GM13976 (cell line): ENCODE measurements at places on chromosomes 2 and 18.

DNA sequence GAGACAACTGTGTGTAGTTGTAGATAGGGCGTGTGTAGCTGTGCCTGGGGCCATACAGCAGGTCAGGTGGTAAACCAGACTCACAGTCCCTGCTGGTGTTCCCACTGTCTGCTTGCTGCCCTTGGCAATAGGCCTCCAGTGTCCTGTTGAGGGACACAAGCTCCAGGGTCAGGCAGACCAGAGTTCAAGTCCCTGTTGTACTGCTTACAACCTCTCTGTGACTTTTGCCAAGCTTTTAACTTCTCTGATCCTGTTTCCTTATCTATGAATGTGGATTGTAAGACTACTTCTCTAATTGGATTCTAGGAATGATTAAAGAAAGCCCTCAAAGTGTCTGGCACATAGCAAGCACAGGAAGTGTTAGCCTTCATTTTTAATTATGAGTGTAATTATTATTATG is 68.6 kb downstream of the MERTK start:
- no peak for DNase-seq

DNA sequence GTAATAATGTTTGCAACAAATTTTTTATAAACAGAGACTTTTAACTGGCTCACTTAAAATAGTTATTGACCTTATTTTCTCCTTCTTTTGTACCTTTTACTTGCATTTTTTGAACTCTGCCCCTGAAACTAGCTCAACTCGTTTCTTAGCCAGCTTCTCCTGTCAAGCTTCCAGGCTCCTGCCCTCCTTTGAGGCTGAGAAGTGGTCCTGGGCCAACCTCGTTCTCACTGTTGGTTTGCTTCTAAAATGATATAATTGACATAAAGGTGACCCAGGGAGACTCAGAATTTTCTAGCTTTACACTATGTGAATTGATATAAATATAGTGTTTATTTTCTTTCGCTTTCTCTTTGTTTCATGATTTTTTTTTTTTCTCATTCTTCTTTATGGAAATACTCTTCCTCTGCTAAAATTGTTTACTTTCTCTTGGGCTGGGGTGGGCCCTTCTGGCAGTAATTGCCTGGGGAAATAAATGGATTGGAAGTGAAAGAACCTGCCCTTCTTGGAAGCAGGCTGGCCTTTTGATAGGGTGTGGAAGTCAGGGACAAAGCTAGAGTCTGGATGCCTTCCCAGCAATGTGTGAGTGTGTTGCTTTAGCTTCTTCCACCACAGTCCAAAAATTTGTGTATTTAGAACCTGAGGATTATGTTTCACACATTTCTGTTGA is 30.7 kb downstream of the GPD2 start:
- no peak for DNase-seq

- DNase-seq, result no peak
Measured at GRCh38 chr2:239024226-239024625, 176.3 kb downstream of the TWIST2 start.

GRCh38 chr2:4684921-4685320 is 981.5 kb downstream of the DCDC2C start:
- DNase-seq, result no peak

DNA sequence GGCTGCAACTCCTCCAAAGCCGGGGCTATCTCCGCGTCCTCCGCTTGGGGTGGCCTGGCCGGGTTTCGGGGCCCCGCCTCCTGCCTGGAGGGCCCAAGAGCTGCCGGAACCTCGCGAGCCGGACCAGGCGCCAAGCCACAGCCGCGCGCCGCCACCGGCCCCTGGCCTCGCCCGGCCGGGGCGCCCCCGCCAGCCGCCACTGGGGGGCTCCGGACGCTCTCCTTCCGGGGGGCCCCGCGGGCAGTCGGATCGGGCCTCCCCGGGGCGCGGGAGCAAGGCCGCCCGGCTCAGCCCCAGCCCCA is 17.4 kb upstream of the HAAO start:
- no peak for DNase-seq

DNA sequence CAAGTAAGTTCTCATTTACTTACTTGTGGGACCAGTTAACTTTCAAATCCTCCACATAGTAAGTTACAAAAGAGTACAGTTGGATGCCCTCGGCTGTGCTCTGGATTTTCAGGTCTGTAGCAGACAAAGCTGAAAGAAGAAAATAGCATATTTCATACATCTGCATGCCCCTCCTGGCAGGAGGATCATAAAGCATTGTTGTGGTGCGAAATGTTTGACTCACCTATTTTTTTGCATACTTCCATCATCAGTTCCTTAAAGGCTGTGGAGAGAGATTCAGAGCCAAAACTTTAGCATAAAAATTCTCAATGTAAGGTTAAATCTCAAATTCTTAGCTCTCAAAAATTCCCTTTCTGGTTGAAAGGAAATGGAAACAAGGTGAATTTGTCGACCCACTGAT is 70.8 kb upstream of the LPIN2 start:
- DNase-seq, result no peak

DNA sequence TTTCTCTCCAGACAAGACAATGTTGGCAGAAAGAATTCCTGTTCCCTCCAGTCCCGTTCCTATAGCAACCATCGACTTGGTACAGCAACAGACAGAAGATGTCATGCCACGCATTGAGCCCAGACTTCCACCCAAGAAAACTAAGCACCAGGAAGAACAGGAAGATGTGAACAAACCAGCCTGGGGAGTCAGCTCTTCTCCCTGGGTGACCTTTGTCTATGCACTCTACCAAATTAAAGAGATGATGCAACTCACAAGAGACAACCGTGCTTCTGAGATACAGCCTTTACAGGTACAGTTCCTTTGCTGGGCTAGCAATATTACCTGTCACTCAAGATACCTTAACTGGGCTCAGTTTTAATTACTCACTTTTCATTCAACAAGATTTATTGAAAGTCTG is 37.1 kb downstream of the NEMP2 start:
- no peak for DNase-seq

- peak; percentile 16 for DNase-seq
Measured at GRCh38 chr2:108908713-108909070, 80.3 kb downstream of the EDAR start.

- DNase-seq, result peak; percentile 48
Measured at GRCh38 chr2:26847655-26848335, at the start of gene DPYSL5. Gene DPYSL5 (plus strand): TSS chr2:26848132. CDS start chr2:26898500, 50,368 bp downstream.

GRCh38 chr18:78972930-78973331 is 6.7 kb upstream of the SALL3 start:
- no peak for DNase-seq

GRCh38 chr2:96142217-96143113 is 2.8 kb downstream of the DUSP2 start:
- DNase-seq, result peak; percentile 71

DNA sequence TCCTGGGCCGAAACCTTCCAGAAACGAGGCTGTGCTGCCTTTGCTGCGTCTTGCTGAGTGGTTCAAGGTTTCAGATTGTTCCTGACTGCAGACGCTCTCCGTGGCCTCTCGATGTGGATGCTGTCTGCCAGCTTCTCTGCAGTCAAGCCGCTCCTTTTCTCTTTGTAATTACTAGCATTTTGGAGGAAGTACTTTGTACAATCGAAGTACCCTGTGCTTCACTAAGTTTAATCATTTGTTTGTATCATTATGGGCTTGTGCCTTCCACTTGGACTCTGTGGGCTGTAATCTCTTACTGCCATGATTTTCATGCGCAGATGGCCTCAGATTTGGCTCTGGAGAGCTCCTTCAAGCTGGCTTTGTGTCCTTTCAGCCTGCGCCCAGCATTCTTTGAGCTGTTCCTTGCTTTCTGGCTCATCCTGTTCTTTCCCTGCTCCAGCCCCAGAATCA is 49.3 kb downstream of the TRAF3IP1 start:
- DNase-seq, result no peak

DNA sequence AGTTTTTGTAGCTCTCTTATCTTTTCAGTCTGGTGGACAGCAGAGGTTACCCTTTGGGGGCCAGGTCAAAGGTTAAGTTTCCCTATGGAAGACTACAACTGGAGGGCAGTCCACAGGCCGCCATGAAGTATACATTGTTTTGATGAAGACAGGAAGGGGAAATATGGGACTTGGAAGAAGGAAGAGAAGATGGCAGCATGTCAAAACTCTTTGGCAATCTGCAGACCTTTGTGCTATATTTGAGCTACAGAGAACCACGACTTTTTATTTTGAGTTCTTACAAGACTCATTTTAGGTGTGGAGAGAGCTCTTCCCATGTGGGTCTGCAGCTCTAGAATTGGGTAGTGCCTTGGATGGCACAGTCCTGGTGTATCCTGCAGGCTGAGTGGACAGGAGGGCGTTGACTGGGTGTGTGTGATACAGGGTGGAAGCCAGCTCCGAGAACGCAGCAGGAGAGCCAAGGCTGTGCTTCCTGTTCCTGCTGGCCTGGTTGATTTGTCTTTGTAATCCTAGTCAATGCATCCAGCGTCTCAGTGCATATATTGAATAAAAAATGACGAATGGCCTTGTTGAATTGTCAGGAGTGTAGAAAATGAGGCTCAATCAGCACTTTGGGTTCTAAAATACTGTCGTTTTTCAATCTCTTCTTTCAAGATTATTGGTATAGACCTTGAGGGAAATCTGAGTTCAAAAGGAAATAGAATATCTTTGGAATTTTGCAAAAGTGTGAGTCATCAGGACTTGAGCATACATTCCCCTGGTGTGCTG is 11.5 kb downstream of the ITGA6 start:
- no peak for DNase-seq

GRCh38 chr2:207156451-207157161 is 9.1 kb downstream of the KLF7 start:
- no peak for DNase-seq

GRCh38 chr2:32773448-32773808 is 145.6 kb downstream of the TTC27 start:
- DNase-seq, result no peak

DNA sequence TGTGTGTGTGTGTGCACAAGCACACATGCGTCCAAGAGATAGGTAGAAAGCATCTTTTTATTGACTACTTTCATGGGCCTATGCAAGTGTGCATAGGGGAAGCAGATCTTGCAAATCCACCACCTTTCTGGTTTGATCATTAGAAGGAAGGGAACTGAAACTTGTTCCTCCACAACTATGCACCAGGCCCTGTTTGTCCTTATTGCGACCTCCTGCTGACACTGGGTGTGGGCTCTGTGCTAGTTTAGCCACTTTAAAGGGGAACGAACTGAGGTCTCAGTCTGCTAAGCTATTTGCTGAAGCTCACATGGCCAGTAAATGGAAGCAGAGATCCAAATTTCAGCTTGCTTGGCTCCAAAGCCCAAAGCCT is 32.1 kb upstream of the INSIG2 start:
- DNase-seq, result peak; percentile 22

DNA sequence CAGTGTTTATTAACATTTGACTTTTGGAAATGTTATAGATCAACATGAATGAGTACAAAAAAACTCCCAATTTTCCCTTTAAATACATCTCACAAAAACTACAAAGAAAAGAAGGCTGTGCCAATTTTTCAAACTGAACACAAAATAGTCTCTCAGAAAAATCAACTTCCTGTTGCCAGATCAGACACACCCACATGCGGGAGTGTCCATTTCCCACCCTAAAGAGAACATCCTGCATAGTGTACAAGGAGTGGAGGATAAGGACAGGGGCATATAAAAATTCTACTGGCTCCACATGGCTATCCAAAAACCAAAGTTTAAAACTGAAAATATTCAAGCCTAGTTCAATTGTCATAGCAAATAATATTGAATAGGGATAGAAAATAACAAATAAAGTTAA is 165.3 kb downstream of the ATAD2B start:
- DNase-seq, result no peak

DNA sequence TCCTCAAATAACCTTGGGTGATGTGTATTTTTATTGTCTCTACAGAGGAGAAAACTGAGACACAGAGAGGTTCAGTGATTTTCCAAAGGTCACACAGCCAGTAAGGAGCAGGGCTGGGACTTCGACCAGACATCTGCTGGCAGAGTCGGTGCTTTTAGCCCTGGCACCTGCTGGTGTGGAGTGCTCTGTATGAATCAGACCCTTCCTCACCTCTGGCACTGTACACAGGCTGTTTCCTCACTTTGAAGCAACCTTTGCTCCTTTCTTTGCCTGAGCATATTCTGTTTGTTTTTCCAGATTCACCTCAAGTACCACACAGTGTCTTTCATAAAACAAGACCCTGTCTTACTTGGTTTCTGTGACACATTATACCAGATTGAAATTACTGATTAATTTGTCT is 107.9 kb downstream of the DPP10 start:
- no peak for DNase-seq

DNA sequence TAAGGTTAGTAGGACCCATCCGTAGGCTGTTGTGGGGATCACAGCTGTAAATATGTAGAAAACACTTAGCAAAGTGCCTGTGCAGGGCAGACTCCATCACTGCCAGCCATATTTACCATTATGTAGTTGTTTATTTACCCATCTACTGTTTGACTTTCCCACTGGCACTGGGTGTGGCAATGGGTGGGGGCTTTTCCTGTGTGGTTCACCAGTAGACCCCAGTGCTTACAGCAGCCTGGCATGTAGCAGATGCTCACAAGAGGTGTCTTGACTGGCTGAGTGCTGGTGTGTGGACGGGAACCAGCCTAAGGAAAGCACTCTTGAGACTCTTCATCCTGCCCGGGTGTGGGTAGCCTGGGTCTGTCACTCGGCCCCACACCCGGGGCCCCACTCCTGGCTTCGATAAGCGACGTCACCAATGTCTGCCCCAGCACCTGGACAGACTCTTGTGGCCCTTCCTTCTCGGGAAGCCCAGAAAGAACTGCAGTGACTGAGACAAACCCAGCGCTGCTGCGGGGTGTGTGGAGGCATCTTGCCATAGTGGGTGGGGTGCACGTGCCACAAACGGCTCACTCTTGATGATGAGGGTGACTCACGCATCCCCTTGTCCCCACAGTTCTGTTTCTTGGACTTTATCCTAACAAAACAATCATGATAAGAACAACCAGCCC is 78.3 kb downstream of the HDAC4 start:
- DNase-seq, result no peak

DNA sequence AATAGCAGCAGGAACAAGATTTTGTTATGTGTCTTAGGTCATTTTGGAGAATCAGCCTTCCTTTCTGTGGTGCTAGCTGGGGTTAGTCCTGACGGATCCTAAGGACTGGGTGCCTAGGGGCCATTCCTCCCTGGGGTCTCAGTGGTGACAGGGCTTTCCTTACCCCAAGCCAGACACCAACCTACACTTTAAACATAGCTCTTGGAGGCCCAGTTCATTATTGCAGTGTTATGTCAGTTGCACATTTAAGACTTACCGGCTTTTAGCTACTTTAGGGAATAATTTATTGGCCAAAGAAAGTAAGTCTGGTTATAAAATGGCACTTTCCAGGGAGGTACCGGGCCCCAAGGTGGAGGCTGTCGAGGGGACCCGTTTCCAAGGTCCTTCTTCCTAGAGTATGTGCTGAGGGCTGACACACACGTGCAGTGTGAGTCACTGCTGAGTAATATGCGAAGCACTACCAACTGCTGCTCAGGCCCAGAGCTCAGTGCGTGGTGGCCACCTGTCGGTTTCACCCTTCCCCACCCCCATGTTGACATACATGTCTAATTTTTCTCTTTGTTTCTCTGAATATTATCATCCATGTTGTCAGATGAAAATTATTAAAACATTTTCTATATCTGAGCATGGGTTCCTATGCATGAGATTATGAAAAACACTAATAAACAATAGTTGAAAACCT is 37.0 kb upstream of the GRHL1 start:
- peak; percentile 70 for DNase-seq

DNA sequence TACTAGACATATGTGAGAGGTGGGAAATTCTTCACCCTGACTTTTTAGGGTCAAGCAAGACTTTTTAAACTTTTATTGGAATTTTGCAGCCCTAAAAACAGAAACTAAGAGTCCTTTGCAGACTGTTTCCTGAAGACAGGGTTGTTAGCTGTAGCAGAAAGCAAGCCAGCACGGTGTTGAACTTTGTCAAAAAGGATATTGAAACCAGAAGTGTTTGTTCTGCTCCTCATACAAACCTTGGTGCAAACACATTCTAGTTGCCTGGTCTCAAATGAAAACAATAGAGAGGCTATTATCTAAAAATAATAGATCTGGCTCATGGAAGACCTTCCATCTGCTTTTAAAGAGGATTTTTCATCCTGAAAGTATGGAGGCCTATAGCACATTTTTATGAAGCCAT is 65.8 kb upstream of the IGFBP5 start:
- DNase-seq, result no peak
